ENCODE measurements at places on chromosomes 2 and 18.

- DNase-seq: peak; percentile 75
Observed at GRCh38 chr2:108324531-108325255, 36.0 kb downstream of the SULT1C2 start.

- peak; percentile 12 for DNase-seq
Observed at GRCh38 chr2:119352357-119352756, 14.3 kb downstream of the C2orf76 start.

- DNase-seq: no peak
Observed at GRCh38 chr2:203820969-203821368, 46.6 kb upstream of the CTLA4 start.

DNA sequence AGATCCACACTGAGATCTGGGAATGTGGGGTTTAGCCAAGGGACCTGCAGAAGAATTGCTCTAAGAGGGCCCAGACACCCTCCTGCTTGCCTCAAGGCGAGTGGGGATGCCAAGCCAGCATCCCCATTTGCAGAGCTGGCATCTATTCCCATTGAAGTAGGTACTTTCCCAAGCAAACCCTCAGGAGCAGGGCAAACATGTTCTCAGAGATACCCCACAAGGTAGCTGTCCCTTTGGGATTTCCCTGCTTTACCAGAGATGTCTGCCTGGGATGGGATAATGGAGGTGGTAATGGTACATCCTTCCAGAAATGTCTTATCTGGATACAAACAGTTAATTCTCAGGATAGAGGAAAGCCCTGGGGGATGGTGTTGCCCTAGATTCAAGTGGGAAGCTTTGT lies 51.2 kb downstream of the GYPC start:
- no peak for DNase-seq

DNA sequence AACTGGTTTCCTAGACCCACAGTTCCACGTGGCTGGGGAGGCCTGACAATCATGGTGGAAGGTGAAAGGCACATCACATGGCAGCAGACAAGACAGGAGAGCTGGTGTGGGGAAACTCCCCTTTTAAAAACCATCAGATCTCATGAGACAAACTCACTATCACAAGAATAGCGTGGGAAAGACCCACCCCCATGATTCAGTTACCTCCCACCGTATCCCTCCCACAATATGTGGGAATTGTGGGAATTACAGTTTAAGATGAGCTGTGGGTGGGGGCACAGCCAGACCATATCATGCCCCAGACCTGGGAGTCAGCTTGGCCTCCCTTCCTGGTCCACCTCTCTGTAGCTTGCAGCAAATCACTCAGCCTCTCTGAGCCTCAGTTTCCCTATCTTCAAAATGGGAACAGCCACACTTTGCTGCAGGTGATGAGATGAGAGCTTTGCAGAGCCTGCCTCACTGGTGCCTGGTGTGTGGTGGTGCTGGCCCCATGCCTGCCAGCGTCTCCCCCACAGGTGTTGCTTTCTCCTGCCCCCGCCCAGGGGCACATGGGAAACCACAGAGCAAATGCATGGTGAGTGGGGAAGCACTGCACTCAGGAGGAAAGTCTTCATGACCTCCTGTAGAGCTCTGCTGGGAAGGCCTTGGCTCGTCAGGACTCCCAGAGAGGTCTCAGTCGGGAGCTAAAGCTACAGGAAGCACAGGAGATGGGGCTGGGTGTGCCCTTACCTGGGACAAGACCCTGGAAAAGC lies 31.1 kb downstream of the GREB1 start:
- DNase-seq: no peak

GRCh38 chr2:8677646-8678592 lies 3.9 kb upstream of the ID2 start:
- no peak for DNase-seq

- no peak for DNase-seq
Observed at GRCh38 chr18:76414936-76415621, 80.0 kb downstream of the ZNF516 start.

GRCh38 chr18:51082571-51083267 lies 52.7 kb downstream of the SMAD4 start:
- DNase-seq: peak; percentile 72

GRCh38 chr2:112162341-112162740 lies 24.2 kb downstream of the FBLN7 start:
- no peak for DNase-seq

DNA sequence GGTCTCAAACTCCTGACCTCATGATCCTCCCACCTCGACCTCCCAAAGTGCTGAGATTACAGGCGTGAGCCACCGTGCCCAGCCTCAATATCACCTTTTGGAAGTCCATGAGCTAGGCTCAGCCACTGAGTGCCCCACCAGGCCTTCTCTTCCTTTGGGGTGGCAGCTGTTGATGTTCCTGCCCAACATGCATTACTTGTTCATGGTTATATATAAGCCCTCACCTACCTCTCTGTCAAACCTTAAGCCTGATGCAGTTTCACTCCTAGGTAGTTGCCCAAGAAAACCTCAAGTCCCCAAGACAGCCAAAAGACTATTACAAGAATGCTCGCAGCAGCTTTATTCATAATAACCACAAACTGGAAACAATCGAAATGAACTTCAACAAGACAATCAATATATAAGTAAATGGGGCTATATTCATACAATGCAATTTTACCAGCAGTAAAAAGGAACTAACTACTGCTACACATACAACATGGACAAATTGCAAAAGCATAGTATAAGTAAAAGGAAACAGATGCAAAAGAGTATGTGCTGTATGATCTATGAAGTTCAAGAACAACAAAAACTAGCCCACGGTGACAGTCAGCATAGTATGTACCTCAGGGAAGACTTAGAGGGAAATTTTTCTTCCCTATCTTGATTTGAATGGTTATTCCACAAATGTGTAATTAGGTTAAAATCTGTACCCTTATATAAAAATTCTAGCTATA lies 59.6 kb upstream of the REL start:
- DNase-seq: no peak

DNA sequence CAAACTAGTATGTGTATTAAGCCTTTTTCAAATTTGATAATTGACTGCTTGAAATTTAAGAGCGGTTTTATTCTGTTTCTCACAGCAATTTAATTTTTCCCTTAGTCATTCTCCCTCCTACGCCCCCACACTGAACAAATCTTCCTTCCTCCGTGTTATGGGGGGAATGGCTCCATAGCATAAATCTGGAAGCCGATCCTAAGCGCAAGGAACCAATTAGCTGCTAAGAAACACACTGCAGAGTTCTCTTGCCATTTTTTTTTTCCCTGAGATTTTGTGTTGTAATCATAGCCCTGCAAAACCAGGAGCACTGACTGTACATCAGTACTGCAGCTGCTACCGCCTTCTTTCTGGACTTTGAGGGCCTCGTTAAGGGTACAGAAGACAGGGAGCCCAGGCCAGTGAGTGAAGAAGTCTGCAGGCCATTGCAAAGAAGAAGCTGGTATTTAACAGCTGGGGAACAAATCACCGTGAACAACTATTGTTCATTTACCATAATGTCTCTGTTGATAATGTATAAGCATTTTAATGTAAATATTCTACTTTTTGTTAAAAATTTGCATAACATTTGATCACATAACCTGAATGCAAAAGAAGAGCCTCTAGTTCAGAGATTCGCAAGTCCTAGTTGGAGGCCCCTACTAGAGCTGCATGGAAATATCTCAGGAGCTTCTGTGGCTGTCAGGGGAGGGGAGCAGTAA lies 264.0 kb downstream of the LRATD1 start:
- DNase-seq: no peak

DNA sequence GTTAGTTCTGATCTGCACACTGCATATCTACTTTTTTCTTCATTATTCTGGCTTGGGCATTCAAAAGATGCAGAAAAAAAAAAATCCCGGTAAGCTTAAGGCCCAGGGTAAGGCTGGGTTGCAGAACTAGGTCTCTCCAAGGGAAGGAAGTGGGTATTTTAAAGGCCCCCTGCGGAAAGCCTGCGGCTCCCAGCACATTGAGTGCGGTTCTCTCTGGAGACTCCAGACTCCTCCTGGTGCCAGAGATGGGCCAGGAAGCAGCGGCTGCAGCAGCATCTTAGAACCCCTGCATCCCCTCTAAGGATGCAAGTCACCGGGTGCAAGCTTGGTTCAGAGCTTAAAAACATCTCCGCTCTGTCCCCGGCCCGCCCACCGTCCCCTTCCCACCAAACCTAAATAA lies 49.5 kb downstream of the TGIF1 start:
- no peak for DNase-seq

- DNase-seq: no peak
Observed at GRCh38 chr2:44063033-44063432, 67.2 kb upstream of the LRPPRC start.

- DNase-seq: no peak
Observed at GRCh38 chr2:227500301-227500630, 28.3 kb downstream of the AGFG1 start.

DNA sequence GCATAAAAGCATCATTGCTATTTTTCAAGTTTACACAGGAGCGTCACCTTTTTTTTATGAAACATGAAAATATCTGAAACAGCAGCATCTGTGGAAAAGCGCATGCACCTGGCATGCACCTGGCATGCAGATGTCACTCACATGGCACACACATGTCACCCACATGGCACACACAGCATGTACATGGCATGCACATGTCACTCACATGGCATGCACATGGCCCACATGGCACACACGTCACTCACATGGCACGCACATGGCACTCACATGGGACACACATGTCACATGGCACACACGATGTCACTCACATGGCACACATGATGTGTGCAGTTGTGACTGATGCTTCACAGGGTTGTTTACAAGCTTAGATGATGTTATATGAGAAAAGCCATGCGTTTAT lies 188.0 kb downstream of the ZNF407 start:
- no peak for DNase-seq

GRCh38 chr2:8627019-8627691 lies 54.7 kb upstream of the ID2 start:
- DNase-seq: no peak

DNA sequence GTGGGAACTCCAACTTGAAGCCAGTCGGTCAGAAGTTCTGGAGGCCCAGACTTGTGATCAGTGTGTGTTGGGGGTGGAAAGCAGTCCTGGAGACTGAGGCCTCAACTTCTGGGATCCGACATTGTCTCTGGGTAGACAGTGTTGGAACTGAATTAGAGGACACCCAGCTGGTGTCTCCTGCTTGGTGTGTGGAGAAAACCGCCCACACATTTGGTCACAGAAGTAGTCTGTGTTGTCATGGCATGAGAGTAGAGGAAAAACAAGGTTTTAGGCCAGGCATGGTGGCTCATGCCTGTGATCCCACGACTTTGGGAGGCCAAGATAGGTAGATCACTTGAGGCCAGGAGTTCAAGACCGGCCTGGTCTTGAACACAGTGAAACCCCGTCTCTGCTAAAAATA lies 51.5 kb downstream of the PUM2 start:
- no peak for DNase-seq

DNA sequence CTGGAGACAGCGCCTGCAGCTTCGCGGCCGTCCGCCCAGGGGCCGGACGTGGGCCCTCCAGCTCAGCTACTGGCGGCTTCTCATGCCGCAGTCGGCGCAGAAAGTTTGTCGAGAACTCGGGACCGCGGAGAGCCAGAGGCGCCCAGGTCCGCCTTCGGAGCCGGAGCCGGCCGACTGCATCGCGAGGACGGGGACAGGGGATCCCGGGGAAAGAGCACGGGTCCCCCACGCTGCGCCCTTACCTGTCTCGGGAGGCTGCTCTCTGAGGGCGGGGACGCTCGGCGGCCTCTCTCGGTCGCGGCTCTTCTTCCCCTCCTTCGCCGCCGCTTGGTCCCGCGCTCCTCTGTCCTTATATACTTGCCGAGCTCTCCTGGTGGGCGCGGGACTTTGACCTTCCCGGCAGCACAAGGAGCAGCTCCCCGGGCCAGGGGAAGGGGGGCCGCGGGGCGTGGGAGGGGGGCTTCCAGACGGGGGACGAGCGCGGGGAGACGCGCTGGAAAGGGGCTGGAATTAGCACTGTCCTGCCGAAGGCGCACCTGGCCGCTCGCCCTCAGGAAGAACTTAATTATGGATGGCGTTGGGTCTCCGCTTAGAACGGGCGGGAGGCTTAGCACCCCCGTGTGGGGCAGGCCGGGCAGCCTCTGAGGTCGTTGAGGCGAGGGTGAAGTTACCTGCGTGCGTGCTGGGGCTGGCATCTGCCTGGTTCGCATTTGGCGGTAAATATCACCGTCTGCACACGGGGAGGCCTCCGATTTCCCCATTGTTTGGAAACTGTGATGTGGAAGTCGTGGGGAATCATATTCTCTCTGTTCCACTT lies at the start of gene POMC:
POMC (minus strand) TSS at position 325 of the 817 bp plus-strand sequence. CDS start 3,808 bp downstream, outside the sequence.
- DNase-seq: no peak

GRCh38 chr18:25678221-25678620 lies 326.3 kb upstream of the ZNF521 start:
- DNase-seq: no peak

- peak; percentile 15 for DNase-seq
Observed at GRCh38 chr2:73716543-73717250, 20.4 kb downstream of the TPRKB start.
